ENCODE measurements at places on chromosomes 11 and 22.

GRCh38 chr11:49208006-49208721, at the start of gene FOLH1:
FOLH1 (minus strand) TSS chr11:49208602; CDS start chr11:49208409, 193 bp downstream.
- peak; percentile 15 for DNase-seq

DNA sequence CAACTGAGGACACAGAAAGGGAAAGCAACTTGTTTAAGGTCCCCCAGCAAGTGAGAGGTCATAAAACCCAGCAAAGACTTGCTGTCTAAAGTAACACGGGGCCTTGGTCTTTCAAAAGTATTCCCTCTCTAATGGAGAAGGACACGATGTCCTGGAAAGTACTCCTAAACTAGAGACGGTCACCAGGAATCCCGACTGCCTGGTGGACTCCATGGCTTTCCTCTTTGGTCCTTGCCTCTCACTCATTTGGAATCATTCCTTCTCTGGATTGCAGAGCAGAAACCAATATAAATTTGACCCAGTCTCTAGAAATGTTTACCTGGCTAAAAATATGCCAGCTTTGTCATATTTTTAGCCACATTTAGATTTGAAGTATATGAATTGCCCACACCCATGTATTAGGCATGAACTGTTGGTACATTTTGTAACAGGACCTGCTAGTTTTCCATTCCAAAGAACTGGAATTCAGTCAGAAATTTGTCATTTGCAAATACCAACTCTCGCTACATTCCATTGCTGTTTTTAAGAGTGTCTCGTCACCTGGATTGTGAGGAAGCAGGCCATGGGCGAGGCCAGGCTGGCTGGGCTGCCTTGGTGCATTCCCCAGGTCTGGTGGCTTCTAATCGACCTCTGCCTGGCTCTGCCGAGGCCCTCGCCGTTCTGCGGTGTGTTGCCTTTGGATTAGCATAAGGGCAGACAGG, 12.9 kb downstream of the NAV2 start:
- DNase-seq, result no peak

DNA sequence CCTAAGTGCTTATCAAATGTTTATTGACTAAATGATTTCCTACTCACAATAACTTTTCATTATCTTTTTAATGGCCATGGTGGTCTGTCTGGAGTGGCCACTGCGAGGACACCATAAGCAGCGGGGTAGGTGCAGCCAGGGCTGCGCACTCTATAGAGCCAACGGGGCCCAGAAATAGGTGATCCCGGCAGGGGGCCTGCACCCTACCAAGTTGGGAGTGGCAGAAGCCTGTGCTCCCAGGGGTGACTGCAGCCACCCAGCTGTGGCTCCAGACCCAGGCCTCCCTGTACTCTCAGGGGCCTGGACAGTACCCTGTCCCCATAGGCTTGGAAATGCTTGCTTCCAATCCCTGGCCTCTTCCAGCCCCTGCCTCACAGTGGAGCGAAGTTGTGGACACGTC, 426.4 kb upstream of the FAT3 start:
- no peak for DNase-seq

DNA sequence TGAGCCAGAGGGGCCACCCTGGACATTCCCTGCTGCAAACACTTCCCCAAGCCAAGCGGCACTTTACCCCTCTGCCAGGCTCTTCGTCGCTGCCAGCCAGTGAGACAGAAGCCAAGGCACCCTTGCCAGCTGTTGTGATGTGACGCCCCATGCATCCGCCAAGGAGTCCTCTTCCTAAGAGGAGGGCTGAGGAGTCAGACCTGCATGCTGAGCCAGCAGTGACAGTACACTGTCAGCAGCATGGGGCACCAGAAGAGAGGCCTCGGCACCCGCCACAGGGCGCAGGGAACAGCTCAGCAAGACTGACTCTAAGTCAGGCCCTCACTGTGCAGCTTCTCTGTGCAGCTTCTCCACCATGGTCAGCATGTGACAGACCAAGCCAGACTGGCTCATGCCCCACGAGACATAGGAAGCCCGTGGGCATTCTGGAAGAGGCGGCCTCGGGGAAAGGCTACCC, 26.4 kb downstream of the VPS37C start:
- DNase-seq, result no peak

DNA sequence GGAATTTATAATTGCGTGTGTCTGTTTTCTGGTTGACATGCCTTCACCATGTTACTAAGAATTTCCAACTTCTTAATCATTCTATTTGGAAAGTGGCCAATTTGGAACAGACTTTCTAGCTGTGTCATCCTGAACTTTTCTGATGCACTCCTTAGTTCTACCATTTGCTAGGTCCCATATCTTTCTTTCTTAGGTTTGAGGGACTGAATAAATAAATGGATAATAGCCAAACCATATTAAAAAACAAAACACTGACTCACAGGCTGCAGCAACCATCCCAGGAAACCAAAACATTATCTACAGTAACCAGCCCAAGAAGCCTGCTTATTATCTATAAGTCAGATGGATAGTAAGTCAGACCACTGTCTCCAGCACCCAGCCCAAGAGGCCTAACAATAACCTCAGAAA, 57.5 kb upstream of the PLET1 start:
- peak; percentile 94 for DNase-seq

- no peak for DNase-seq
Observed at GRCh38 chr22:42584364-42584940, 30.2 kb downstream of the POLDIP3 start.

- DNase-seq, result peak; percentile 41
Observed at GRCh38 chr11:101034076-101034475, 95.5 kb downstream of the PGR start.

- peak; percentile 28 for DNase-seq
Observed at GRCh38 chr11:11425806-11426205, 72.8 kb upstream of the CSNK2A3 start.

- DNase-seq, result peak; percentile 64
Observed at GRCh38 chr11:63536669-63537292, at the start of gene PLAAT4. PLAAT4 (plus strand) TSS chr11:63536808; CDS start chr11:63536869, 61 bp downstream.

DNA sequence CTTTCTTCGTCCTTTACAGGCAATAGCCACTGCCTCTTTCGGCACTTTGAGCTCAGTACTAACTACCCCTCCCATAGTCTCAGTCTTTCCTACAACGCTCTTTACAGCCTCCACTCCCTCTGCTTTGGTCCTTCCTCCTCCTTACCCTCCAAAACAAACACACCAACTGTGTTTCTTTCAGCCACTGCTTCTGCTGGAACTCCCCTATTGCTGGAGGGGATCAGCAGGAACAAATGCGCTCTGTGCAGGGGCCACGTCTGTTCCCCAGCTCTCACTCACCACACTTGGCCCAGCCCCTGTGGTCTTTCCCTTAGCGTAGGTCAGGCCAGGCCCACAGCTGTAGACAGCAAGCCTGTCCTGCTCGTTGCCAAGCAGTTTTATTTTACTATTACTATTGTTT, 42.3 kb downstream of the PC start:
- DNase-seq, result no peak

- DNase-seq, result no peak
Observed at GRCh38 chr11:12044799-12045198, 36.4 kb upstream of the DKK3 start.

GRCh38 chr22:49422701-49423100, 405.0 kb downstream of the BRD1 start:
- DNase-seq, result no peak

DNA sequence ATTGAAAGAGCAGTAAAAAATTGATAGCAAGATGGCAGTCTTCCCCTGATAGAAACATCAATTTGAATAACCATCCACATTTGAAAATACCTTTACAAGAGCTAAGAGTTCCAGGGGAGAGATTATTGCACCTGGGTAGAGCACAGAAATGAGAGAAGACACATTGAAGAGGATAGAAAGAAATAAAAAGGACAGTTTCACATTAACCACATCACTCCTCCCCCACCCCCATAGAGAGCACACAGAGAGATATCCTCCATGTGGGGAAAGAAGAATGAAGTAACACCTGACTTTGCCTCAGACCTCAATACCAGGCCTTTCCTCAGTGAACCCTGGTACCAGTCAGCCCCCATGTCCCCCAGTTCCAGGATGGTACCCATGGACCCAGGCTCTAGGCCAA, 486.7 kb downstream of the FAM181B start:
- no peak for DNase-seq

DNA sequence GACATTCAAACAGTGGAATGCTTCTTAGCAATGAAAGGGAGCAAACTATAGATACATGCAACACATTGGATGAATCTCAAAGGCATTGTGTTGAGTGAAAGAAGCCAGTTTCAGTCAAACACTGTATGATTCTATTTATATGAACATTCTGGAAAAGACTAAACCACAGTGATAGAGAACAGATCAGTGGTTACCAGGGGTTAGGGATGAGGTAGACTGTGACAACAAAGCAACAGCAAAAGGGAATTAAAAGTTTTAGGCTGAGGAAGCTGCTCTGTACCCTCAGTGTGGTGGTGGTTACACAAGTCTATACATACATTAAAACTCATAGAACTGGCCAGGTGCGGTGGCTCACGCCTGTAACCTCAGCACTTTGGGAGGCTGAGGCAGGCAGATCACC, 23.0 kb downstream of the FDX1 start:
- no peak for DNase-seq

GRCh38 chr22:46547883-46548244, 10.4 kb upstream of the CELSR1 start:
- DNase-seq, result peak; percentile 94

DNA sequence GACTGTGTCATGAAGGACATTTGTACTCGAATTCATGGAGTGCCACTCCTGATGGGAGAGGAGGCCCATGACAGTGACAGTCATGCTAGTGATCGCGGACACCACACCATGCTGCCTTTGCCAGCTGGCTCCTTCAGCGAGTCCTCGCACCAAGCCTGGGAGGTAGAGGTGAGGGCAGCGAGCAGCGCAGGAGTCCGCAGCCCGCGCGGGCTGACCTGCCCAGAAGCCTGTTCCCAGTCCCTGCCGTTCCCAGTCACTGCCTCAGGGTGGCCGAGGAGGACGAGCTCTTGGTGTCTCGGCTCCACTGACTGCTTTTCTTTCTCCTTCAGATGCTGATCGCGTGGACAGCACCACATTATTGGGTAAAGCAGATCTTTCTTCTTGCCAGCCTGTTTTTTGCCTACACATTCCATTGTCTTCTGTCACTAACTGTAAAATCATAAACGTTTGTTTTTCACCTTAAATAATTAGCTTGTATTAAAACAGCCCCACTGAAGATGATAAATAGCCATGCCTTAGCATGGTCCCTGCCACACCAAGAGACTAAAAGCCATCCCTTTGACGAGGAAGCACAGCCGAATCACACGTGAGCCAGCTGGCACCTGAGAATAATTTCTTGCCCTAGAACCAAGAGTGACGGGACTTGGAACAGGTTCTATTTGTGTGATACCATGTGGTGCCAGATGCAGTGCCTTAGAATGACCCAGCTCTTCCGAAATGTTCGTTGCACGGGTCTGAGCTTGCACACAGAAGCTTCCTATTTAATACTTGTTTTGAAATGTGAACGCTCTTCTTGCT, 25.5 kb downstream of the FAM118A start:
- no peak for DNase-seq

DNA sequence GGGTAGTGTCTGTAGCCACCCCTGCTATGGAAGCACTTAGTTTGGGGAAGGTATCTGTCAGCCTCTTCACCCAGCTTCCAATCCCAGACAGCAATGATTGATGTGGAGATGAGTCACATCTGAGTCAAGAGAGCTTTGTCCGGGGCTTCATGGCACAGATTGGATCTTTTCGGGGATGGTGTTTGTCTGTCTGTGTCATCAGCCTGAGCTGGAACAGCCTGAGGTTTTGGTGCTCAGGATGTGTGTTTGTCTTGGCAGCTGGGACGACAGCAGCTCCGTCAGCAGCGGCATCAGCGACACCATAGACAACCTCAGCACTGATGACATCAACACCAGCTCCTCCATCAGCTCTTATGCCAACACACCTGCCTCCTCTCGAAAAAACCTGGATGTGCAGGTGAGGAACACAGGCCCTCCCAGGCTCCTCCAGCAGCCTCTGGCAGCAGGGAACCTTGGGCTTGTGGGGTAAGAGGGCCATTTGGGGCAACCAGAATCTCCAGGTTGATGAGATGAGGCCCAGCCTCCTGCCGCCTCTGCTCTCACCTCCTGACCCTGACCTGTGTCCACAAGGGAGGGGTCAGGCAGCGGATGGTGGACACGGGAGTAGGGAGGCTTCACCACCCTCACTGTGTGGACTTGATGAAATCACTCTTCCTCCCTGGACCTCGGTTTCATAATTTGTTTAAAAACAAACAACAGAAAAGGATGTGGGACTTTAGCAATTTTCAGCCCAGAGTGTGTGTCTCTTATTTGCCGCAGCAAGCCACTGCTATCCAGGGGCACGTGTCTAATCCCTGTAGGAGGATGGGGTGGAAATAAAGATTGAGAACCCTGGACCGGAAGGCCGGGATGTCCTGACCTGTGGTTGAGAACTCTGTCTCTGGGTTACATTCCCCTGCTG, 124.3 kb downstream of the DBX1 start:
- peak; percentile 99 for DNase-seq

GRCh38 chr11:114202011-114202609, 94.1 kb upstream of the NNMT start:
- peak; percentile 58 for DNase-seq

GRCh38 chr11:17560281-17561110, 13.4 kb downstream of the OTOG start:
- DNase-seq, result no peak

- no peak for DNase-seq
Observed at GRCh38 chr11:112581747-112582146, 321.1 kb upstream of the PLET1 start.

DNA sequence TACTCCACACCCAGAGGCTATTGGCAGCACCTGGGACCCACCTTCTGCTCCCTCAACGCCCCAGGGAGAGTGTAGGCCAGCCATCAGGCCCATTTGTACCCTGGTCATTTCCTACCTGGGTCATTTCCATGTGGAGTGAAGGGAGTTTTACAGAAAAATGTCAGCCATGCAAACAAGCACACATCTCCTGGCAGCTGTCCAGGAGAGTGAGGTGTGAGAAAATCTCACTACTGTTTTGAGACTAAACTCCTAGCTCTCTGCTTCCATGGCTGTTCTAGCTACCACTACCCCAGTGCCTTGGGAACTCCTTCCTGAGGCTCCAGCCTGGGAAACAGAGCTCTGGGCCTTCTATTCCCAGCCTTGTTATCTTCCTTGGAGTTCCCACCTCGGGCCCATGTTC, 2.8 kb upstream of the TMPRSS13 start:
- no peak for DNase-seq

- DNase-seq, result no peak
Observed at GRCh38 chr11:99987821-99988470, 699.1 kb upstream of the ARHGAP42 start.

- peak; percentile 44 for DNase-seq
Observed at GRCh38 chr11:65499713-65500386, 1.0 kb downstream of the MALAT1 start.

- no peak for DNase-seq
Observed at GRCh38 chr22:37210041-37210803, 2.1 kb downstream of the SSTR3 start.

- DNase-seq, result peak; percentile 72
Observed at GRCh38 chr11:8777907-8778767, 95.5 kb downstream of the RPL27A start.

GRCh38 chr11:17313349-17314231, 37.1 kb downstream of the NUCB2 start:
- no peak for DNase-seq

All from fibroblast of mammary gland (primary cell).